ENCODE measurements at places on chromosomes 16 and 17.

DNA sequence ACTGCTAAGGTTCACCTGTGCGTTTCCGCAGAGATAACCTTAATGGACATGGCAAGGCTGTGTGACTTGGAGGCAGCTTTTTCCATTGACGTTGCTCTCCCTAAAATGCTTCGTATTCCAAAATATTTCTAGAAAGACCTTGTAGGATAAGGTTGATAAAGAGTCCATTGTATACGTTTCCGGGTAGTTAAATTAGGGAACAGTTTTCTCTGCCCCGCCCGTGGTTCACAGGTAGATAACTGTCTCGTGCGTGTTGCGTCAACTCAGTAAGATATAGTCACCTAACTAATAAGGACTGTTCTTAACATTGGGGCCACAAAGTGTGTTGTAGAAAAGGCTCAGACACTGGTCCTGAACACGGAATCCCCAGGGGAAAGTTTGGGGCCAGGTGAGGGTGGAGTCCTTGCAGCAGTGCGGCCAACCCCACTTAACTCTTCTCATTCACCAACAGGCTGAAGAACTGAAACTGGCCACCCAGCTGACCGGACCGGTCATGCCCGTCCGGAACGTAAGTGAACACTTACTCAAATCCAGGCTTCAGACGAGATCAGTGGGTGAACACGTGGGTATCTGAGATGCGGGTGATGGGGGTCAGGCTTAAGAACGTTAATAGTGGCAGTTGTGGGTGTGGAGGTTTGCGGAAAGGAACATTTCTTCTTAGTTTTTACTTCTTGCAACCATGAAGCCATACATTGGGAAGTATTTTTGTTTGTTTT lies 1.6 kb downstream of the RPL13 start:
- no peak for ATAC-seq

DNA sequence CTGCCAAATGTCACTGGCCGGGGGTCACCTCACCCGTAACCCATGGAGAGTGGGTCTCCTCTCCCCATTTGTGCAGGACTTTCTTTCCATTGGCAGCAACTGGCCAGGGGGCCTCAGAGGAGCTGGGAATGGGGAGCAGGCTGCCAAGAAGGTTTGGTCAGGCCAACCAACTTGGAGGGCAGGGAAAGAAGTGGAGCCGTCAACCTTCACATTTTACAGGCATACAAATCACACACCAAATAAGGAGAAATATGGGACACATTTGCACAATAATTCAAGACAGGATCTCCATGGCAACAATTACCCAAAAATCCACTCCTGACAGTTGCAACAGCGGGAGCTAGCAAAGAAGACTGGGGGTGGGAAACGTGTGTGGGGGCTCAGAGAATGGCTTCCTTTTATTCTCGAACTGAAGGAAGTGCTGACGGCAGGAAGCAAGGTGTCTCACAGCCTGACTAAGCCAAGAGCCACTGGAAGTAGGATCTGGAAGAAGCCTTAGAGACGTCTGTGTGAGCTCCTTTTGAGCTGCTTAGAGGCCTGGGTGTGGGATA lies 20.9 kb downstream of the RPRML start:
- ATAC-seq, result no peak

- peak; percentile 74 for ATAC-seq
Measured at GRCh38 chr17:43958748-43959352, 5.1 kb upstream of the PYY start.

DNA sequence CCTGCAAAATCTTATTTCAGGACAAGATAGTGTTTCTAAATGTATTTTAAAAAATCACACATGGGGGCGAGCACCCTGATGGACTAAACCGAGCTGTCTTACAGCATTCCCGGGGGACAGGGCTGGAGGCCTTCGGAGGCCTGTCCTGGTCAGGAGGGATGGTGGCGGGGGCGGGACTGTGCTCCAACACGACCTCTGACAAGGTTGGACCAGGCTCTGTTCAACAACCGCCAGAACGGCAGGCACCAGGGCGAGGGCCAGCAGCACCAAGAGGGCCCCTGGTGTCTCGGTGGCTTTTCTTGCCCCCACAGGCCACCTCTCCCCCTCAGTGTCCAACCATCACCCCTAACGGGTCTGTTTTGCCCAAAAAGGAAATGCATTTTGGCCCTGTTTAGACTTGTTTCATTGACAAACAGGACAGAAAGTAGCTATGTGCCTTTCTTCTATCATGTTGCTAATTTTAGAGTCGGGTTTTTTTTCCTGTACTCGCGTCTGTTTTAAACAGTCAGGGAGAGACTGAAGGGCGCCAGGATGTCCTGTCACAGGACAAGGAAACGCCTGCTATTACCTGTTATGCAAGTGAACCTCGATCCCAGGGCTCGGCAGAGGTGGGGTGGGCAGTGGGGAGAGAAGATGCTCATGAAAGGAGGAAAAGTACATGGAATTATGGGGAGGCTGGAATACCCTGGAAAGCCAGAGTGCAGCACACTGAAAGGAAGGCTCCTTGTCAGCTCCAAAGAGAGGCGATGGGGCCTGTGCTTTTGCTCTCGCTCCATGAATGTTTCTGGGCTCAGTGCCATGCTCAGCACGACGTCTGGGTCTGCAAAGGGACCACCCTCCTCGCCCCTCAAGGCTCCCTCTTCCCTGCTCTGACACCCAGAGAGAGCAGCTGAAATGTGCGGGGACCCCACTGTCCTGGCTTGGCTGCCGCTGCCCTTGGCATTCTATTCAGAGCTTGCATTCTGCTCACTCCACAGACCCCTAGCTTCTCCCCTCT lies 11.9 kb downstream of the TMEM204 start:
- ATAC-seq, result no peak

- ATAC-seq, result no peak
Measured at GRCh38 chr16:89744813-89745212, 23.5 kb downstream of the ZNF276 start.

- ATAC-seq, result no peak
Measured at GRCh38 chr17:59315866-59316265, 15.6 kb upstream of the YPEL2 start.

Measured in activated T-helper 17 cell treated with anti-CD3 and anti-CD28 coated beads, Interleukin-2, amount 50 U/mL, for 72 hours (primary cell).